Tibial nerve (tissue), 4 donors: ENCODE measurements at places on chromosomes 6 and 20. TPM values are rescaled to one million over a fixed set of nuclear protein-coding genes. Genes with fewer than 3 reads are reported as not detected.

The MPIG6B gene
- total RNA-seq = not detected

The RAET1G gene
- 1.5 TPM for total RNA-seq

The LAMA5 gene
- 176 TPM for total RNA-seq

The CABLES2 gene
- total RNA-seq = 8.6 TPM

The CNPY3 gene
- 45.0 TPM for total RNA-seq

The TNFRSF6B gene
- total RNA-seq = 52.6 TPM

The POU3F2 gene
- total RNA-seq = 3.8 TPM

The ZNF391 gene
- 2.4 TPM for total RNA-seq

The RAET1L gene
- total RNA-seq = not detected

The PCSK2 gene
- total RNA-seq = 2.2 TPM

The NFKBIE gene
- 12.7 TPM for total RNA-seq

The PRDM13 gene
- not detected for total RNA-seq

The PPP1R16B gene
- 5.7 TPM for total RNA-seq

The GPX5 gene
- not detected for total RNA-seq

The FOXQ1 gene
- 0.21 TPM for total RNA-seq

The ADIG gene
- total RNA-seq = not detected

The EPHA7 gene
- total RNA-seq = 1.5 TPM

The TSPO2 gene
- total RNA-seq = not detected

The THBD gene
- 54.9 TPM for total RNA-seq

The CDH4 gene
- total RNA-seq = 2.3 TPM

The C20orf202 gene
- not detected for total RNA-seq

The SIRPD gene
- not detected for total RNA-seq

The SLC32A1 gene
- not detected for total RNA-seq

The FILIP1 gene
- total RNA-seq = 6.0 TPM

The MYBL2 gene
- not detected for total RNA-seq

The HLA-DQA1 gene
- 0.30 TPM for total RNA-seq

The DNAH8 gene
- total RNA-seq = 0.22 TPM

The PDE10A gene
- 10.0 TPM for total RNA-seq

The RBM24 gene
- total RNA-seq = 3.5 TPM

The SPDEF gene
- not detected for total RNA-seq

The TMEM239 gene
- total RNA-seq = not detected

The EYA2 gene
- 25.5 TPM for total RNA-seq

The TRIM31 gene
- total RNA-seq = not detected

The KHDC1L gene
- total RNA-seq = 0.84 TPM

The EPPIN gene
- not detected for total RNA-seq

The SLC12A5 gene
- not detected for total RNA-seq

The PDYN gene
- not detected for total RNA-seq

The LRRC1 gene
- 45.9 TPM for total RNA-seq

The RNF217 gene
- 37.4 TPM for total RNA-seq

The RAB44 gene
- 0.30 TPM for total RNA-seq

The CCM2L gene
- 13.8 TPM for total RNA-seq

The TPBG gene
- total RNA-seq = 12.0 TPM

The TP53TG5 gene
- not detected for total RNA-seq

The FKBP1C gene
- total RNA-seq = not detected

The GSS gene
- 50.9 TPM for total RNA-seq

The GRM1 gene
- total RNA-seq = 0.63 TPM

The FRK gene
- total RNA-seq = 1.3 TPM

The MROH8 gene
- total RNA-seq = 2.6 TPM

The HIVEP1 gene
- total RNA-seq = 14.9 TPM

The SPINT3 gene
- not detected for total RNA-seq

The ZNF311 gene
- 0.84 TPM for total RNA-seq

The DEFB115 gene
- not detected for total RNA-seq
